ENCODE measurements at places on chromosomes 4 and X. TPM values are rescaled to one million over a fixed set of nuclear protein-coding genes. Genes with fewer than 3 reads are reported as not detected.

- H3K36me3 ChIP-seq, result no peaks in the 10 kb centered on the region
- H3K4me3 ChIP-seq, result peak overlapping the region; percentile 63
- DNase-seq, result peak; percentile 75
- H3K27ac ChIP-seq, result no peak overlapping the region
Measured at GRCh38 chr4:6250235-6250983, 19.2 kb upstream of the WFS1 start.

GRCh38 chrX:129925305-129926092, 19.5 kb downstream of the UTP14A start:
- H3K27ac ChIP-seq, result no peak overlapping the region
- no peaks in the 10 kb centered on the region for H3K27me3 ChIP-seq
- no peaks in the 10 kb centered on the region for H3K4me1 ChIP-seq
- H3K36me3 ChIP-seq, result peaks cover 65% of the 10 kb centered on the region
- no peak overlapping the region for H3K4me3 ChIP-seq

Gene DCAF4L1
- total RNA-seq, result 0.07 TPM

Gene DRD5
- not detected for total RNA-seq

Gene NSG1
- total RNA-seq, result 9.3 TPM

DNA sequence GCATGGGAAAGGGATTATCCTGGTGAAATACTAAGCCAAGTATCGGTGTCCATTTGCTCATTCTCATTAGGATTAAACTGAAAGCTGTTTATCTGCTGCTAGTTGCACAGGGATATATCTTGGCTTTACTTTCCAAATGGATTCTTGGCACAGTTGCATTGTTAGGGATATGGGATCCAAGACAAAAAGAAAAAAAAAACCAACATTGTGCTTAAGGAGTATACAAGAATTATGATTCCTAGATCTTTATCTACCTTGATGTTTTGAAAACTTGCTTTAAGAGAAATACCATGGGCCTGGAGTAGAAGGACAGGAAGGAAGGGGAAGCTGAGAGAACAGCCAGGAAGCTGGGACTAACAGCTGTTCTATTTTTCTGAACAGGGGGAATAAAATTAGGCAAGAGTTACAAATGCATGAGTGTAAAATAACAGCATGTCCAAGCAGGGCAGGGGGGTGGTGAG, 107.6 kb downstream of the ATXN3L start:
- peaks cover 5% of the 10 kb centered on the region for H3K4me1 ChIP-seq
- no peaks in the 10 kb centered on the region for H3K27me3 ChIP-seq
- DNase-seq, result no peak
- no peak overlapping the region for H3K27ac ChIP-seq
- peaks cover 11% of the 10 kb centered on the region for H3K36me3 ChIP-seq

Gene SPIN2B
- 15.0 TPM for total RNA-seq

Gene EFNB1
- 2.7 TPM for total RNA-seq

DNA sequence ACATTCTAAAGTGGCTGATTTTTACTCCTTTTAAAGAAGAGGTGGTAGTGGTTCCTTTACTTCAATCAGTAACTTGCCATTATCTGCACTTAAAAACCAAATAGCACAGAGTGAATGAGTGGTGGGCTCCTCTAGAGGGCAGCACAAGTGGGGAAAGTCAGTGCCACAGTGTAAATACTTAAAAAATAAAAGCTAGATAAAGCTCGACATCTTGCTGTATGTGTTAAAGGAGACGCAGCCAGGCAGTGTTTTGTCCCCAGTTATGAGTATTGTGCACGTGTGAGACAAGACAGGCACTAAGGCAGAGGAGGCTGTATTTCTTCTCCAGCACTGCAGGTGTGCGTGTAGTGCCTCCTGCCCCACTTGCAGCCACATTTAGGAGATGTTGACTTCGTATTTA, 24.6 kb downstream of the NAP1L5 start:
- H3K27ac ChIP-seq, result no peak overlapping the region
- H3K36me3 ChIP-seq, result no peaks in the 10 kb centered on the region
- no peak overlapping the region for H3K4me3 ChIP-seq
- H3K27me3 ChIP-seq, result no peaks in the 10 kb centered on the region
- no peaks in the 10 kb centered on the region for H3K4me1 ChIP-seq
- peak; percentile 44 for DNase-seq

GRCh38 chr4:147596981-147597380, 20.2 kb upstream of the TMEM184C start:
- DNase-seq, result no peak
- no peak overlapping the region for H3K4me3 ChIP-seq
- H3K36me3 ChIP-seq, result no peaks in the 10 kb centered on the region
- no peaks in the 10 kb centered on the region for H3K27me3 ChIP-seq

Gene PGAM4
- total RNA-seq, result 0.52 TPM

- H3K4me3 ChIP-seq, result no peak overlapping the region
- H3K27me3 ChIP-seq, result no peaks in the 10 kb centered on the region
- no peaks in the 10 kb centered on the region for H3K36me3 ChIP-seq
- no peak for DNase-seq
- no peak overlapping the region for H3K27ac ChIP-seq
Measured at GRCh38 chrX:29851857-29852605, 363.3 kb upstream of the MAGEB2 start.

GRCh38 chr4:113847710-113848109, 86.2 kb upstream of the CAMK2D start:
- no peaks in the 10 kb centered on the region for H3K4me1 ChIP-seq
- no peak overlapping the region for H3K4me3 ChIP-seq
- DNase-seq, result no peak
- peaks cover 13% of the 10 kb centered on the region for H3K36me3 ChIP-seq
- H3K27ac ChIP-seq, result no peak overlapping the region
- no peaks in the 10 kb centered on the region for H3K27me3 ChIP-seq

- H3K36me3 ChIP-seq, result no peaks in the 10 kb centered on the region
- H3K27ac ChIP-seq, result no peak overlapping the region
- no peak for DNase-seq
- H3K4me3 ChIP-seq, result no peak overlapping the region
Measured at GRCh38 chr4:176005766-176006165, 59.9 kb upstream of the WDR17 start.

DNA sequence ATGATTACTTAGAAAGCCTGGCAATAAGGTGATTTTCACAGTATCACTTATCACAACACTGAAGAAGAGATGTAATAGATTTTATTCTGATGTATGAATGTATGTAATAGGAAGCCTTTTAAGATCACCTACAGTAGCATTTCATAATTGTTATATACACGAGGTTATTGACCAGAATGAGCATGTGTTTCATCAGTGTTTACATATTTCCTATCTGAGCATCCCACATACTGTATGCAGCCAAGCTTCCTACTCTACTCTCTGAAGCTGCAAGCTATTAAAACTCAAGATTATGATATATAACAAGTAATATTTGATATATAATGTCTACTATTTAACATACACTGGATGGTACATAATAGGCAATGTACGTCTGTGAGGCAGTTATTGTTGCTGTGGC, 190.9 kb upstream of the S100G start:
- no peaks in the 10 kb centered on the region for H3K27me3 ChIP-seq
- 0 out of 2 replicates have a peak, but pooled peaks cover under 1% of the 10 kb centered on the region for H3K4me1 ChIP-seq
- no peak for DNase-seq
- H3K27ac ChIP-seq, result no peak overlapping the region

Gene DAPP1
- not detected for total RNA-seq

Gene REELD1
- not detected for total RNA-seq

Gene SYTL5
- total RNA-seq, result 0.15 TPM

Gene JCHAIN
- total RNA-seq, result not detected

- DNase-seq, result no peak
- no peak overlapping the region for H3K4me3 ChIP-seq
- H3K27ac ChIP-seq, result no peak overlapping the region
- no peaks in the 10 kb centered on the region for H3K27me3 ChIP-seq
- H3K4me1 ChIP-seq, result no peaks in the 10 kb centered on the region
- peaks cover 67% of the 10 kb centered on the region for H3K36me3 ChIP-seq
Measured at GRCh38 chr4:770022-770421, 55.9 kb downstream of the CPLX1 start.

Gene PFKFB1
- total RNA-seq, result 0.31 TPM

DNA sequence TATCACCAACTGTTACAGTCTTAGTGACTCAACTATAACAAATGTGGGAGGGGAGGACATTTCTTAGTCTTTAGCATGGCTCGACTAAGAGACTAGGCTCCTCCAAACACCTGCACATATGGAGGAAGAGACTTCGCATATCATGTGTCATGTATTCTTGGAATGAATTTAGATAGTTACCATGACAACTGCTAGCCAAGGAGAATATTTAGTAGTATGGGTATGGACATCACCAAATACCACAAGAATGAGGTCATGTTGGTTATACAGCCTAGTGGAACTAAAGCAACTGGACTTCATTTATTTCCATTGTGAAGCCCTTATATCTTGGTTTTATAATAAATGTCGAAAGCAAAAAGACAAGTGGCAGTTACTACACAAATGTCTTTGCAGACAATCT, 512.3 kb downstream of the CFAP47 start:
- H3K4me3 ChIP-seq, result no peak overlapping the region
- H3K27ac ChIP-seq, result no peak overlapping the region
- no peak for DNase-seq
- H3K4me1 ChIP-seq, result no peaks in the 10 kb centered on the region
- no peaks in the 10 kb centered on the region for H3K36me3 ChIP-seq

Gene EVC
- 10.1 TPM for total RNA-seq

DNA sequence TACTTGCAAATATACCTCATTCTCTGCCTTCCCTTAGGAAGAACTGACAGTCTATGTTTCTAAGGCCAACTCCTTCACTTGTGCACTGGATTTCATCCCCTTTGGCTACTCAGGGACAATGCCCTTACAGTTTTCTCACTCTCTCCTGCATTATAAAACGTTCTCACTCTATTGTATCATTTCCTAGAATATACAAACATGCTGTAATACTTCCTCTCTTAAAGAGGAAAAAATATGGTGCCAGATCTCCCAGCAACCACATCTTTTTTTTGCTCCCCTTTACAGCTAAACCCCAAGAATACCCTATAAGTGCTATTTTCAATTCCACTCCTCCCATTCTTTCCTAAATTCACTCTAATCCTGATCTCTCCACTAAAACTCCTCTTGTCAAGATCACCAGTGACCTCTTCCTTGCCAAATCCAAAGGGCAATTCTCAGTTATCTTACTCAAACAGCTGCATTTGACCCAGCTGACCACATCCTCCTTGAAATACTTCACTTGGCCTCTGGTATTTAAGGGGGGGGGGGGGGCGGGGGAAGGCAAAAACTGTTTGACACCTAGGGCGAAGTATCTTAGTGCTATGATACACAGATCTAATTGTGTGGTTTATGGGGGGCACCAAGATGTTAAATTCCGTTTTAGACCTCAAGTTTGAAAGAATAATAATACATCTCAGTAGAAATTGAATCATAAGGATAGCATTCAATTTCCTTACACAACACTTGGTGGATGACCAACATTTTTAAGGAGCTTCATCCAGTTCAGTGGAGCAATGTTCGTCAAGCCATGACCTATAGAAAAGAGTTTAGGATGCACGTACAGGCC, 1.6 kb downstream of the RCHY1 start:
- no peaks in the 10 kb centered on the region for H3K27me3 ChIP-seq
- peaks cover 8% of the 10 kb centered on the region for H3K4me1 ChIP-seq
- no peak overlapping the region for H3K27ac ChIP-seq
- no peak overlapping the region for H3K4me3 ChIP-seq
- peaks cover 41% of the 10 kb centered on the region for H3K36me3 ChIP-seq

DNA sequence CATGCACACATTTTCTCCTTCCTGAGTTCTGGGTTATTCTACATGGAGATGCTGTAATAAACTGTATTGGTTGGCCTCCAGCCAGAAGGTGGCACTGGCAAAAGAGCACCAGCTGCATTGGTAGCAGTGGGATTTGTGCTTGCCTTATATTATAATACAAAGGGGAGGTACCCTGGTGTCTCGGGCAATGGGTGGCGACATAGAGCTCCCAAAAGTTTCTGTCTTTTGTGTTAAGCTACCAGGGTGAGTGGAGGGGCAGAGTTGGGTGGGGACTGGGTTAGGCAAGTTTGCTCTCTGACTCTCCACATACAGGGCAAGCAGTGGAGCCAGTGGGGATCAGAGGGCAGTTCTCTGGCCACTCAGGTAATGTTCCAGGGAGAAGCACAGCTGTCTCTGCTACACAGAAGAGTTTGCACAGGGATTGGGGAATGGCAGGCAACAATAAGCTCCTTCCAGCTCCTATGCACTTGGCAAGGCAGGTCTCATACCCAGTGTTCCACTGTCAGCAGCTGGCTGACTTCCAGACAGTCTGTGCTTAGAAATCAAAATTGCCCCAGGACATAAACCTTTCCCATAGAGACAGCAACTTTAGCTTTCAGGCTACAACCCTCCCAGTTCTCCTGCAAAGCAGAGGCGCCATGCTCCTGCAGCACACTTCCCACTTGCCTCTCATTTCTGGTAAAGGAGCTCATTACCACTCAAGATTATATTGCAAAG, 463.9 kb upstream of the PCDH7 start:
- no peak overlapping the region for H3K27ac ChIP-seq
- peak; percentile 27 for DNase-seq
- peaks cover 1% of the 10 kb centered on the region for H3K36me3 ChIP-seq
- H3K4me3 ChIP-seq, result no peak overlapping the region
- H3K27me3 ChIP-seq, result no peaks in the 10 kb centered on the region
- no peaks in the 10 kb centered on the region for H3K4me1 ChIP-seq

DNA sequence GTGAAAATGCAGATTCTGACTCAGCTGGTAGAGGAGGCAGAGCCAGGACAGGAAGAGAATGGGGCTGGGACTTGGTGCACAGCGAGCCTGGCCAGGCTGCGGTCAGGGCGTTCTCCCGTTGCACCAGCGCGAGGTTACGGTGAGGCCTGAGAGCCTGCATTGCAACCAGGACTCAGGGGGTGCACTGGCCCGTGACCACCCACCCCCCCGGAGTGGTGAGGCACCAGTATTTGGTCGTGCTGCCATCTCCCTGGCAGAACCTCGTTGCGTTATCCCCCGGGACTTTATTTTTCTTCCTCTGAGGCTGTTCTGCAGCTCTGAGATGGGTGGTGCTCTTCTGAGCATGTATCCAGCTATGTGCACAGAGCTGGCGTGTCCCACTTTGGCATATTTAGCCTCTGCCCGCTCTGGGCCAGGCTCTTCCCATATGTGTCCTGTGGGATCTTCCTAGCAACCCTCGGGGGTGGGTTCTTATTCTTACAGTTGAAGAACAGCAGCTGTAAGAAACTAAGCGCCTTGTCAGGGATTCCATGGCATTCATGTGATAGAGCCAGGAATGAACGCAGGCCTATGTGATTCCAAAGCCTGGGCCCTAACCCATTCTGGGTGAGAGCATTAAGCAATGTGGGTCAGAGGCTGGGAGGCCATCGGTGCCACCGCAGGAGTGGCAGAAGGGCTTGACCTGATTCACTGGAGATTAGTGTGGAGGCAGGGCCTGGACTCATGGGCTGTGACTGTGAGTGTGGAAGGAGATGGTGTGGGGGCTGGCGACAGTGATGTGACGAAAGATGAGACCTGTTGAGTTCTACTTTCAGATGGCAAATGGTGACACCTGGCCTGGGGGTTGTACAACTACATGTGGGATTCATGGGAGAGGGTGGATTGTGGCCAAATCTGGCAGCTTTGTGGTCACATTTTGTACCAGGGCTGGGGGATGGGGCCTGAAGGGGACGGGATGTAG, 3.1 kb downstream of the TADA2B start:
- no peak for DNase-seq
- no peak overlapping the region for H3K27ac ChIP-seq
- H3K36me3 ChIP-seq, result no peaks in the 10 kb centered on the region
- no peak overlapping the region for H3K4me3 ChIP-seq
- H3K27me3 ChIP-seq, result peaks cover 9% of the 10 kb centered on the region

Gene STOX2
- total RNA-seq, result 27.5 TPM

GRCh38 chr4:124055896-124056295, 656.6 kb downstream of the ANKRD50 start:
- H3K4me1 ChIP-seq, result no peaks in the 10 kb centered on the region
- no peaks in the 10 kb centered on the region for H3K27me3 ChIP-seq
- no peaks in the 10 kb centered on the region for H3K36me3 ChIP-seq
- no peak overlapping the region for H3K4me3 ChIP-seq

Measured in H9 (cell line).